ENCODE measurements at places on chromosomes 12 and 14. TPM values are rescaled to one million over a fixed set of nuclear protein-coding genes. Genes with fewer than 3 reads are reported as not detected.

TCL1A gene
- 0.31 TPM for total RNA-seq

TCL1B gene
- 3.6 TPM for total RNA-seq

DAO gene
- not detected for total RNA-seq

HEATR5A gene
- 21.2 TPM for total RNA-seq

DNA sequence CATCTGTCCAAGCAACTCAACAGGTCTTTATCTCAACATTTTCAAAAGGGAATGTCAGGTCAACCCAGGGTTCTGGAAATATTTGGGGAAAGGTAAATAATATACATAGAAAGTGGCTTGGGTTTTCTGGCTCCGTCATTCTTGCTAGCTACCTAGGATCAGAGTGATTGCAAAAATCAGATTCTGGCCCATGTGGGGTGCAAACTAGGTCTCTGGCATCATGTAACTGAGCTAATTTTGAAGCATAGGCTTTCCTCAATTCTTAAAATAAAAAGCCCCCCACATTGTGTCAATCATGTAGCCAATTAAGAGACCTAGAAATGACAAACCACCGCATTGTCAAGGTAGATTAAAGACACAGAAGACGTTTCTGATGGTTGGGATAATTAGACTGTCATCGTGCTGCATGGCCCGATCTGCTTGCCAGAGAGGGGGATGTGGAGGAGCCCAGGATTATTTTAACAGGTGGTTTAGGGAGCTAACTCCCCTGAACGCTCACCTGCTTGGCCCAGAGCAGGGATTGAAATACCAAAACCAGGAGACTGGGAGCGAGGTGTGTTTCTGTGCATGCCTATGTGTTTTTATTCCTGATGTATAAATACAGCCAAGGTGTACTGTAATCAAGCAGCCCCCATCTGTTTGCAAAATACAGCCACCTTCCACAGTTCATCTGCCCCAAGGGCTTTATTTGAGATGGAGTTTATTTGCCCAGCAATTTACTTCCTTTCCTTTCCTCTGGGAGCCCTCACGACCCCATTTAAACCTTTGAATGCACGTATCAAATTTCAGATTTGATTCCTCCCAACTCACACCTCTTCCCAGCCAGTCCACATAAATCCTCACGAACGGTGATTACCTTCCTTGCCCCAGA lies 189.5 kb downstream of the TTC8 start:
- no peaks in the 10 kb centered on the region for H3K4me1 ChIP-seq
- H3K36me3 ChIP-seq: no peaks in the 10 kb centered on the region
- no peak for DNase-seq
- no peak overlapping the region for H3K27ac ChIP-seq
- H3K27me3 ChIP-seq: no peaks in the 10 kb centered on the region
- no peak overlapping the region for H3K4me3 ChIP-seq

DNA sequence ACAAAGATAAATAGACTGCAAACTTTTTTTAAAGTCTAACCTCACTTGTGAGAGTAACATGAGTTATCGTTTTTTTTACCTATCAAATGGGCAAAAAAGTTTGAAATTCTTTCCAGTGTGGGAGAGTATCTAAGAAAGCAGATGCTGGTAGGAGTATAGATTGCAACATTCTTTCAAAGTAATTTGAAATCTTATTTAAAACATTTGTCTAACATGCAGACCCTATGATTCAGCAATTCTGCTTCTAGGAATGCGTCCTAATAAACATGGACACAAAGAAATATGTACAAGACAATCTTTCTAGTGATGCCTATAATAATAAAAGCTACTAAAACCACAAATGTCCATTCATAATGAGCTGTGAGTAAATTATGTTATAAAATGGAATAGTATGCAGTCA lies 110.4 kb upstream of the TMCC3 start:
- no peak overlapping the region for H3K27ac ChIP-seq
- no peaks in the 10 kb centered on the region for H3K27me3 ChIP-seq
- DNase-seq: no peak
- H3K36me3 ChIP-seq: no peaks in the 10 kb centered on the region

DNA sequence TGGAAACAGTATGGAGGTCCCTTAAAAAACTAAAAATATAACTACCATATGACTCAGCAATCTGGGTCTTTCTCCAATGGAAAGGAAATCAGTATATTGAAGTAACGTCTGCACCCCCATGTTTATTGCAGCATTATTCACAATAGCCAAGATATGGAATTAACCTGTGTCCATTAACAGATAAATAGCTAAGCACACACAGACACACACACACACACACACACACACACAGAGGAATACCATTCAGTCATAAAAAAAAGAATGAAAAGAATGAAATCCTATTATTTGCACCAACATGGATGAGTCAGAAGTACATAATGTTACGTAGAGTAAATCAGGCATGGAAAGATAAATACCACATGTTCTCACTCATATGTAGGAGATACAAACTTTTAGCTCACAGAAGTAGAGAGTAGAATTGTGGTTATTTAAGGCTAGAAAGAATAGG lies 4.7 kb downstream of the KLRK1 start:
- H3K27me3 ChIP-seq: no peaks in the 10 kb centered on the region
- H3K4me1 ChIP-seq: no peaks in the 10 kb centered on the region
- no peak overlapping the region for H3K4me3 ChIP-seq
- H3K27ac ChIP-seq: no peak overlapping the region
- DNase-seq: no peak
- H3K36me3 ChIP-seq: no peaks in the 10 kb centered on the region

DNA sequence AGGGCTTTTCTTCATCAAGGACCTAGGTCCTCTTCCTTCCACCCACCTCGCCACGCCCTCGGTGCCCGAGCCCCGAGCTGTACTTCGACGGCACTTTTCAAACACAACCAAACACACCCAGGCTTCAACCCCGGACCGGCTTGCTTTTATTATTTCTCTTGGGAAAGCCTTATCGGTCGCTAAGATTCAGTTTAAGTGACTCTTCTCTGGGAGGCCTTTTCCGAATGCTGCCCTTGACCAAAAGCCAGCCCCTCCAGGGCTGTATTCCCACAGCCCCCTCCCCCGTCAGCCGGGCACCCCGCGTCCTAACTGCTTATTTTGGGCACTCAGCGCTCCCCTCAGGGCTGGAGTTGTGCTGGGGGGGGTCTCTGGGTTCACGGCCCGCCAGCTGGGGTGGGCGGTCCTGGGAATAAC lies 644 bp upstream of the PPP4R4 start:
- no peak for DNase-seq
- H3K27ac ChIP-seq: no peak overlapping the region
- peaks cover 3% of the 10 kb centered on the region for H3K4me1 ChIP-seq

DNA sequence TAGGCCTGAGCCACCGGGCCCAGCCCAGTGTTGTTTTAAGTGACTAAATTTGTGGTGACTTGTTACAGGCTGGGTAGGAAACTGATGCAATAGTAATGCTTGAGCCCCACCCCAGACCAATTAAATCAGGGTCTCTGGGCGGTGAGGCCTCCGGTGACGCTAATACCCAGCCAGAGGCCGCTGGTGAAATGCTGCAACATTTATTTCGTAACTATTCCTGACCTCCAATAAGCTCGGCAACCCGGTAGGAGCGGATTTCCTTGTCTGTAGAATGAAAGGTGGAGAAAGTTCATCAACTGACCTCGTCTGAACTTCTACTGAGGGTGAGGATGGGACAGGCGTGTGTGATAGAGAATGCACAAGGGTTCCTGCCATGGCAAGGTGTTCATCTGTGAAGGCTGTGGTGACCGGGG lies 42.3 kb downstream of the FZD10 start:
- no peak overlapping the region for H3K27ac ChIP-seq
- H3K27me3 ChIP-seq: no peaks in the 10 kb centered on the region
- H3K4me1 ChIP-seq: no peaks in the 10 kb centered on the region
- peaks cover 4% of the 10 kb centered on the region for H3K36me3 ChIP-seq
- DNase-seq: no peak
- H3K4me3 ChIP-seq: no peak overlapping the region

TAS2R9 gene
- total RNA-seq: not detected

GYS2 gene
- not detected for total RNA-seq

DNA sequence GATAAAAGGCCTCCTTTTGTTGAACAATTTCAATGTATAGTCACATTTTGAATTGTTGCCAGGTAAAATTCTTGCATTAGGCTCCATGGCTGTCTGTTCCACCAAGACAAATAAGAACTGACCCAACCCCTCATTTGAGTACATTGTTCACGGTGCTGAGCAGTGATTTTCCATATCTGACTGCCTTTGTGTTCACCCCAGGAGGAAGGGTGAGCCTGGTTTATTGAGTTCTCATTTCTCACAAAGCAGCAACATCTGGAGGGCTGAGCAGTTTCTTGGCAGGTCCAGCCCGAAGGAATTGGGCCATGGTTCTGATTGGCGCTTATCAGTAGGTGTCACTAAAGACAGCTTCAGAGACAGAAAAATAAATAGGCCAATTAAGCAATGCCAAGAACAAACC lies 149.1 kb downstream of the BMP4 start:
- H3K36me3 ChIP-seq: no peaks in the 10 kb centered on the region
- no peak overlapping the region for H3K27ac ChIP-seq
- H3K4me3 ChIP-seq: no peak overlapping the region
- no peaks in the 10 kb centered on the region for H3K27me3 ChIP-seq
- DNase-seq: no peak

DNA sequence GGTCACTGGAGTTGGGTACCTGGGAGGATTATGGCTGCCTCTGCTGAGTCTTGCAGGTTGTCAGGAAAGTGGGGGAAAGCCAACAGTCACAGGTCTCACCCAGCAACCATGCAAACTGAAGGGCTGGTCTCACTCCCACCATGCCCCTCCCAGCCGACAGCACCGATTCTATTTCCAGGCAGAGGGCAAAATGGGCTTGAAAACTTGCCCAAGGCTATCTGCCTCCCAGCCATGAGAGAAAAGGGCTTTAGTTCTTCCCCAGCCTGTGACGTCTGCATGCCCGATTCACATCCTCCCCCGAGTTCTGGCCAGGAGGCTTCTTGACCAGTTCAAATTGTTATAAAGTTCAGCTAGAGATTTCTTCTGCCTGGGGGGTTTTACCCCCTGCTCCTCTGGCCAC lies 9.9 kb upstream of the TAS2R30 start:
- peaks cover 6% of the 10 kb centered on the region for H3K4me1 ChIP-seq
- H3K36me3 ChIP-seq: peaks cover 49% of the 10 kb centered on the region
- no peak overlapping the region for H3K4me3 ChIP-seq
- H3K27ac ChIP-seq: no peak overlapping the region
- no peaks in the 10 kb centered on the region for H3K27me3 ChIP-seq

- no peaks in the 10 kb centered on the region for H3K27me3 ChIP-seq
- H3K4me3 ChIP-seq: no peak overlapping the region
- no peaks in the 10 kb centered on the region for H3K4me1 ChIP-seq
- no peaks in the 10 kb centered on the region for H3K36me3 ChIP-seq
- DNase-seq: no peak
These were observed 250.3 kb downstream of the SPTSSA start for GRCh38 chr14:34211732-34212131.

DNA sequence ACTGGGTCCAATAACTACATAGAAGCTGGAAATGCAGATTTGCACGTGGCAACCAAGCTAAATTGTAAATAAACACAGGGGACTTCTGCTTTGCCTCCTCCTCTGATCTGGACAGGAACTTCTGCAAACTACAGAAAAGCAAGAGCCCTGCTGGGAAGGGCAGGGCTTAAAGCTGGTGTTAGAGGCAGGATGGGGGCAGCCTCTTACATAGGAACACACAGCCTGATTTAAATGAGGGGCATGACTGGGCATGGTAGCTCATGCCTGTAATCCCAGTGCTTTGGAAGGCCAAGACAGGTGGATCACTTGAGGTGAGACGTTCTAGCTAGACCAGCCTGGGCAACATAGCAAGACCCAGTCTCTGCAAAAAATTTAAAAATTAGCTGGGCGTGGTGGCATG lies 46.7 kb downstream of the ERH start:
- DNase-seq: no peak
- H3K4me1 ChIP-seq: no peaks in the 10 kb centered on the region
- no peak overlapping the region for H3K27ac ChIP-seq
- no peak overlapping the region for H3K4me3 ChIP-seq
- H3K27me3 ChIP-seq: no peaks in the 10 kb centered on the region
- H3K36me3 ChIP-seq: no peaks in the 10 kb centered on the region

DNA sequence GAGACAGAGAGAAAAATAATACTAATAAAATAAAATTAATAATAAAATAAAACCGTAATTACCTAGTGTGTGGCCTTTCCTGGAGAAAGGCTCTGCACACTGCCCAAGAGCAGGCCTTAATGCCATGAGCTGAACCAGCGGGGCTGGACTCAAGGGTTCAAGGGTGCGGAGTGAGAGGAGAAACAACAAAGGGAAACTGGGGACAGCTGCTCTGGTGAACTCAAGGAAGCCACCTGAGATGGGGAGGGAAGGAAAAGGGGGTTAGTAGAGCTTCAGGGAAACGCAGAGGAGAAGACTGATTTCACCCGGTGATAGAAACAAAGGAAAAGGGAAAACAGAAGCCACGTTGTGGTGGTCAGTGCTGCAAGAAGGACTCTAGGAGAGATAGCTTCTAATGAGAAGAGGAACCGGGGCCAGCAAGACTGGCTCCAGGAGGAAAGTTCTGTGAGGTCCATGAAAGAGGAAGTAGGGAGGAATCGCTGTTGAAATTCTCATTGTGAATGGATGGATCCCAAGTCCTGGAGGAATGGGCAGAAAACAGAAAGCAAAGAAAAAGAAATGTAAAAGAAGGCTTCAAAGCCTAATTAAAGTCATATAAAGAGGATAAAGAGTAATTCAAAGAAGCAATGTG lies 48.3 kb upstream of the BCL2L14 start:
- DNase-seq: no peak
- no peak overlapping the region for H3K27ac ChIP-seq
- H3K4me1 ChIP-seq: peaks cover 2% of the 10 kb centered on the region
- no peaks in the 10 kb centered on the region for H3K27me3 ChIP-seq
- H3K4me3 ChIP-seq: no peak overlapping the region

CFAP54 gene
- 0.24 TPM for total RNA-seq

LALBA gene
- total RNA-seq: not detected

GRCh38 chr12:13250416-13250815 lies 53.9 kb downstream of the EMP1 start:
- no peaks in the 10 kb centered on the region for H3K27me3 ChIP-seq
- H3K4me3 ChIP-seq: no peak overlapping the region
- H3K36me3 ChIP-seq: no peaks in the 10 kb centered on the region
- 0 out of 2 replicates have a peak, but pooled peaks cover 2% of the 10 kb centered on the region for H3K4me1 ChIP-seq
- no peak for DNase-seq

GRCh38 chr14:96166461-96167223 lies 38.0 kb upstream of the BDKRB2 start:
- H3K4me3 ChIP-seq: no peak overlapping the region
- H3K4me1 ChIP-seq: no peaks in the 10 kb centered on the region
- H3K27me3 ChIP-seq: no peaks in the 10 kb centered on the region

DNA sequence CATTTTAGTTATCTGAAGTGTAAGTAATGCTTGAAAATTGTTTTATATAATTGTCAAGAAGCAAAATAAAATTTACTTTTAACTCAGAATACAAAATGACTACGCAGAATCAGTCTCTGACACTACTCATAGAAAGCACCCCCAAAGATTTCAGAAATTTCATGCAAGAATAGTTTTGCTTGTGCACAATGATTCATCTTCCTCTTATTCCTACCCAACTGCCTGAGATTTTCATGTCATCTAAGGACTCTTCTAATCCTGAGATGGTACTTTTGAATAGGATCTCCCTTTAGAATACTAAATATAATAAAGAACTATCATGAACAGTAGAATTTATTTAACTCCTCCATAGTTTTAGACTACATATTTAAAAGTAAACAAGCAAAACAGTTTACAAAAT lies 485.3 kb upstream of the MGAT4C start:
- H3K36me3 ChIP-seq: no peaks in the 10 kb centered on the region
- DNase-seq: no peak
- H3K4me1 ChIP-seq: no peaks in the 10 kb centered on the region
- no peak overlapping the region for H3K4me3 ChIP-seq
- H3K27me3 ChIP-seq: no peaks in the 10 kb centered on the region
- no peak overlapping the region for H3K27ac ChIP-seq

GRCh38 chr14:99267837-99268781 lies 3.9 kb downstream of the BCL11B start:
- H3K36me3 ChIP-seq: no peaks in the 10 kb centered on the region
- no peak for DNase-seq
- H3K27me3 ChIP-seq: no peaks in the 10 kb centered on the region
- no peak overlapping the region for H3K27ac ChIP-seq

All from H9 (cell line).